ENCODE measurements at places on chromosomes 2 and 18.

- DNase-seq: peak; percentile 81
These were observed 125.3 kb downstream of the TWIST2 start for GRCh38 chr2:238973038-238973739.

DNA sequence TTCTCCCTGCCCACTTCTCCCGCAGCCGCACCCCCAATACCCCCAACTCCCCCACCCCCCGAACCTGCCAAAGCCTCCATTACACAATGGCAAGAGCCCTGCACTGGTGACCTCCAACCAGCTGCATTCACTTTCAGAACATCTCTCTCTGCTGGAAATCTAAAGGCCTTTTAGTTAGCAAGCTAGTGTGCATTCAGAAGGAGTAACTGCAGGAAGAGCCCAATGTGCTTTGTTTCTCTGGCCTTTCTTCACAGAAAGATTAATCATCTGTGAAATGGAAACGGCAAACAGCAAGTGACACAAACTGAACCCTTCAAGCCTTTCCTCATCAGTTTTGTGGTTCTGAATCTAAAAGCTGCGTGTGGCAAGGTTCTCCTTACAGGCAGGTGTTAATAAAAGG, 124.2 kb downstream of the OLA1 start:
- no peak for DNase-seq

GRCh38 chr18:73101977-73102376, 234.2 kb upstream of the NETO1 start:
- DNase-seq: peak; percentile 9

DNA sequence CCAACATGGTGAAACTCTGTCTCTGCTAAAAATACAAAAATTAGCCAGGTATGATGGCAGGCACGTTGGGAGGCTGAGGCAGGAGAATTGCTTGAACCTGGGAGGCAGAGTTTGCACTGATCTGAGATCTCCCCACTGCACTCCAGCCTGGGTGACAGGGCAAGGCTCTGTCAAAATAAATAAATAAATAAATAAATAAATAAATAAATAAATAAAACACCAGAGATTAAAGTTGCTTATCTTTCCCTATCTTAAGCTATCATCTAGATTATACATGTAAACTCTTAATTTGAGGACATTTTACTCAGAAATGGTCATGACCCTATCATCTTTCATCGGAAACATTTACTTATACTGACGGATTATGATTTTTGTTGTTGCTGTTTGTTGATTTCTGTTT, 373.2 kb downstream of the GALNT13 start:
- no peak for DNase-seq

DNA sequence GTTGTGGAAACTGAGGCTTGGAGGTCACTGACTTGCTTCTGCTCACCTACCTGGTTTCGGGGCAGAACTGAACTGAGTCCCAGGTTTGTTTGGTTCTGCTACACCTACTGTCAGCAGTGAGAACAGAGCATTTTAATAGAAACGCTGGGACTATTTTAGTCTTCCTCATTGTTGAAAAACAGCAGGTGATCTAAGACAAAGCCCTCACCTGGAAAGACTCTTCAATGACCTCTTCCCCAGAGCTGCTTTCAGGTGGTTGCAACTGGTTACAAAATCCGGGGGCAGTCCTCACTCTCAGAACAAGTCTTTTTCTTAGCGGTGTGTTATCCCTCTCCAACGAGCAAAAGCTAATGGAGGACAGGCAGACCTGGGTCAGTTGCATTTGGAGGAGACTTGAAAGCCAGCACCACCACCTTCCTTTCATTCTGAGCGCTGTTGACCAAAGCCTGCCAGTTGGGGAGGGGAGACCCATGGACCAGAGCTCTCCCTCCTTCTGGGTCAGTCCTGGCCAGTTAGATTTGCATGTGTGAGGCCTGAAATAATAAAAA, 217.0 kb downstream of the NCK2 start:
- DNase-seq: no peak

GRCh38 chr18:24766376-24766775, 305.9 kb downstream of the HRH4 start:
- peak; percentile 26 for DNase-seq

GRCh38 chr18:65790604-65791003, 39.8 kb downstream of the CDH7 start:
- no peak for DNase-seq

DNA sequence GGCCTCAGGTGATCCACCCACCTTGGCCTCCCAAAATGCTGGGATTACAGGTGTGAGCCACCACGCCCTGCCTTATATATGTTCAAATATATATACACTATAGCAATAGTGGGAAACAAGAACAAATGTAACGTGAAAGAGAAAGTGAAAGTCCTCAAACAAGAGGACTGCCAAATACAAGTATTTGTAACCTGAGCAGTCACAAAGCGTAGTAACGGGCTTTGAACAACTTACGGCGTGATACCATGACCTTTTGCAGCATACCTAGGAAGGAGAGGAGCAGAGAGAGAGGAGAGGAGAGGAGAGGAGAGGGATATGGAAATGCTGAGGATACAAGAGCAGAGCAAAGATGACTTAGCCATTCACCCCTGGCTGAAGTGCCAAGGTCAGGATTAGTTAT, 113.8 kb upstream of the RGPD4 start:
- DNase-seq: no peak

GRCh38 chr2:119486196-119486827, 38.0 kb downstream of the SCTR start:
- DNase-seq: no peak

DNA sequence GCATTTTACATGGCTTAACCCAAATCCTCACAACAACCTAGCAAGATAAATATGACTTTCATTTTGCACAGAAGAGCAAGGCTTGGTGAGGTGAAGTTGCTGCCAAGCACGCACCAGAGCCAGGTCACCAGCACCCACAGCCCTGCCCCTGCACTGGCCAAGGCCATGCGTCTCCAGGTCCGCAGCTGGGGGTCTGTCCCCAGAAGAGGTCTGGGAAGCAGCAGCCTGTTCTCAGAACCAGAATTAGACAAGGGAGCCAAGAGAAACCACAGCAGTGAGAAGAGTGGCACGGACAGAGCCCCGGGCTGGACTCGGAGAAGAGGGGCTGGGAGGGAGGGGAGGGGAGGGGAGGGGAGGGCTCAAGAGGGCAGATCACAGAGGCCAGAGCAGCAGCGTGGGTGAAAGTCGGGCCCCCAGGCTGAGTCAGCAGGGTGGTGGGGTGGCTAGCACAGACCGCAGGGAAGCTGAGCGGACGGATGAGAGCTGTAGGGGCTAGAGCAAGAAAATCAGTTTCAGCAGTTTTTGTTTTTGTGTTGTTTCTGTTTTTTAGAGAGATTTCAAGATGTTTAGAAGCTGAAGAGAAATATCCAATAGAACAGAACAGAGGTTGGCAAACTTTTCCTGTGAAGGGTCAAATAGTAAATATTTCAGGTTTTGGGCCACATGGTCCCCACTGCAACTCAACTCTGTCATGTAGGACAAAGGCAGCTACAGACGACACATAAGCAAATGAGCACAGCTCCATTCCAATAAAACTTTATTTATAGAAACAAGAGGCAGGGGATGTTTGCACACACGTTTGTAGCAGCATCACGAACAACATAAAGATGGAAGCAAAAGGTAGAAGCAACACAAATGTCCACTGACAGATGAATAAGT, 7.4 kb upstream of the MTERF4 start:
- no peak for DNase-seq

GRCh38 chr18:36960038-36960437, 131.1 kb downstream of the KIAA1328 start:
- DNase-seq: no peak

DNA sequence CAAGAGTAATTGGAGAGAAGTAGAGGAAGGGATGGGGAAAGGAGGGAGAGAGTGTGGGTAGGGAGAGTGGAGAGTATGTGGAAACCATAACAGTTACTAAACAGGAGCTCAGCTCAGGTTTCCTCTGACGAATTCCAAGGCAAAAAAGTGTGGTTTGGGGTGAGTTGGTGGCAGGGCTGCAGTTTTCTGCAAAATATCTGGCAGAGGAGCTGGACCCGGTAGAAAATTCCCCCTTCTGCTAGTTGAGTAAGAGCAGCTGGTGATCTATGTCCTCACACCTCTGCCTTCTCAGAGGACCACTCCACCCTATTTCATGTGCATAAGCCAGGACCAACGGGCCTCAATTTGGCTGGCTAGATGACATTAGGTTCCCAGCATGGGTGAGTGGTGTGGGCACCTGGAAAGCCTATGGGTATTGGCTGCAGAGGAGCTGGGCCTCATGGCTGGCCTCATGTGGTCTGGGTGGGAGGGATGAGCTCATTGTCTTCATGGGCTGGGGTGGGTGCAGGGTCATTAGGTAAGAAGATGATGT, 13.2 kb downstream of the NRP2 start:
- peak; percentile 40 for DNase-seq

DNA sequence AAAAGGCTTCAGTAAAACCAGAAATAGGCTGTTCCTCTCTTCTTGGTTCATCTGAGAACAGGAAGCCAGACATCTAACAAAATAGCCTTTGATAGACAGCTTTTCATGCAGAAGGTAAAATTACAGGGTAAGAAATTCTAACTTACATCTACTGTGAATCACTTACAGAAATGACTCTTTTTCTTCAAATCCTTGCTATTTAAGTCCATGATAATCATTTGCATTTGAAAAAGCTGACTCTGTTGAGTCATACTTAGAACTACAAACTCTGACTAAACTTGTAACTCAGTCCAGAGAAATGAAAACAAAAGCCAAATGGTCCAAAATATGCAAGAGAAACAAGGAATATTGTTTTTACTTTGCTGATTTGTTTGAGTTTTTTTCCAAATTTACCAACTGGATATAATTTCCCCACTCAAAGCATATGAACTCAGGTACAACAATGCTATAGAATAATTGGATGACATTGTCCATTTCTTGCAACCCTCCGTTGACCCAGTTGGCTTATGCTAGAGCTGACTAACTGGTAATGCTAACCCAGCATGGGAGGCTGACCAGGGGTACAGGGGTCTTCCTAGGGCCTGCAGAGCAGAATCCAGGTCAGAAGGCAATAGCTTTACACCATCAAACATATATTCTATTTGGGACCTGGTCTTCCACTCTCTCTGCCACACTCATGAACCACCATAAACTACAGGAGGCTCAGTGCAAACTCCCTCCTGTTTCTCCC, 18.8 kb upstream of the MREG start:
- peak; percentile 63 for DNase-seq
